ENCODE measurements at places on chromosomes 11 and 22.

DNA sequence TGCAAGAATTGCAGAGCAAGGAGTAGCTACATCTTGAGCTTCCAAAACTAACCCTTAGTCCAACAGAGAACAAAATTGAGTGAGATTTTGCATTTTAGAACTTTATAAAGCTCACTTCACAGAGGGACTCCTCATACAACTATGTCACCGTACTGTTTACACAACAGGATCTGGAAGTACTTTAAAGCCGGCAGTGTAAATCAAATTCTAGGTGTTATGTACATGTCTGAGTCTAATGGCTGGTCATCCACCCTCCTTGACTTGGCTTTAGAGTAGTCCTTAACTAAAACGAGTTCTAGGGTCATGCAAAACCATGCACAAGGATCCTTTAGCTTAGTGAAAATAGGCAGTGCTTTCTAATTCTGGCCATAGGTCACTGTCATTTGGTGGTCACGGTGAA, 23.5 kb downstream of the IRAG1 start:
- no peak for DNase-seq

- DNase-seq = no peak
Measured at GRCh38 chr22:23774114-23774921, 1.7 kb downstream of the MMP11 start.

GRCh38 chr11:16291729-16292128, 64.6 kb downstream of the SOX6 start:
- DNase-seq = no peak

- no peak for DNase-seq
Measured at GRCh38 chr22:40368016-40368415, 2.4 kb upstream of the SGSM3 start.

- no peak for DNase-seq
Measured at GRCh38 chr11:124829986-124830385, 29.8 kb upstream of the MSANTD2 start.

GRCh38 chr11:44305470-44306051, 4.4 kb downstream of the ALX4 start:
- no peak for DNase-seq

GRCh38 chr22:19044381-19044780, 77.8 kb downstream of the DGCR2 start:
- no peak for DNase-seq

- DNase-seq = peak; percentile 23
Measured at GRCh38 chr11:115199481-115200069, 304.6 kb downstream of the CADM1 start.

GRCh38 chr11:111018566-111018965, 227.0 kb upstream of the POU2AF2 start:
- DNase-seq = no peak

GRCh38 chr22:29043906-29044575, 17.6 kb downstream of the C22orf31 start:
- no peak for DNase-seq
